ENCODE measurements at places on chromosomes 6 and 20.

DNA sequence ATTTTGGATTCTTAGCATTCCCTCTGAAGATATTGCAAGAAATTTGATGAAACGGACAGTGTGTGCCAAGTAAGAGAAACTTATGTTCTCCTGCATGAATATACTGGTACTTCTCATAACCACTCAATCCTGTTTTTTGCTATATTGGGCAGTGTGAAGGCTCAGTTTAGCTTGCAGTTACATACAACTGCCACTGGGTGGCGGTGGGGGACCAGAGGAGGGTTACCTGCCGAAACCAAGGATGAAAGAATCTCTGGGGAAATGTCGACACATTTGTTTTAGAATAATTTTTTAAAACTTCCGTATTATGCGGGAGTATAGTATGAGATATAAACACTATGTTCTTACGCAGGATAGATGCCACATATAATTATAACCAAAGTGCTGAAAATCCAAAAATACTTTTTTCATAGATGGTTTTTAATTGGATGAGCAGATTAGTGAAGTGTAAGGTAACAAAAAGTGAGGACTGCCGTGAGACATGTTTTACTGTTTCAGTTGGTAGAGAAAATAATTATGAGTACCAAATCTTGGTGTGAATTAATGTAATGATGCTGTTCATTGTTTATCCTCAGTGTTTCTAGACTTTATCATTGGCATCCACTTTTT, 9.7 kb downstream of the TRMT11 start:
- no peak for DNase-seq

GRCh38 chr20:23241416-23241815, 109.2 kb upstream of the NXT1 start:
- DNase-seq = no peak

- no peak for DNase-seq
These were observed 66.7 kb upstream of the ESR1 start for GRCh38 chr6:151740820-151741219.

DNA sequence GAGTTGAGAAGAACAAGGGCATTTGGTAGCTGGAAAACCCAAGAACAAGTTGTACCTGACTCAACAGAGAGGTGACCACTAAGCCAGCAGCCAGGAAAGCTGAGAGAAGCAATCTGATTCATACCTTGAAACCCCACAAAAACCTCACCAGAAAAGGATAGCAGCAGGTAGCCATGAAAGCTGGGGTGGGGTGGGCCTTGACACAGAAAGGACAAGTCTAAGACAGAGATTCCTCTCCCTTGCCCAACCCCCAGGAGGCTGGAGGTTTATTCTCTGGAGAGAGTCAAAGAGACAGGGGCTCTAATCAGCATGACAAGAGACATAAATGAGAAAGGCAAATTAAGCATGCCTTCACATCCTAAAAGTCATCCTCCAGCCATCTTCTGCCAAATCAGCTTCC, 151.7 kb upstream of the DST start:
- DNase-seq = no peak

- no peak for DNase-seq
These were observed 2.4 kb downstream of the COL20A1 start for GRCh38 chr20:63295422-63295821.

- no peak for DNase-seq
These were observed 57.9 kb downstream of the HIVEP1 start for GRCh38 chr6:12069891-12070529.

DNA sequence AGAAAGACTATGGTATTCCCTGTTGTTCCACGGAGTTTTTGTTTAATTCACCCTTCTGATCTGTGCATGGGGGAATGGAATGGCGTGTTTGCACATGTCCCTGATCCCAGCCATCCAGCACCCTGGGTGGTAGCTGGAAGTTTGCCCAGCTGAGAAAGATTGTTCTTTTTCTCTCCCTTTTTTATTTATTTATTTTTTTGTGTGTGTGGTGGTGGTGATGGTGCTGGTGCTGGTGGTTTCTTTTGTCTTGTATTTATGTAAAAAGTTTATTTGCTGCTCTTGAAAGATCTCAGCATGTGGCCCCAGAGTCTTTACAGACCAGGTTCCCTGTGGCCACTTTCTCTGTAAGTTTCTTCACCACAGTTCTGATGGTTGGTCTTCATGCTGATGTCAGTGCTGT, 372.6 kb downstream of the UTRN start:
- DNase-seq = no peak

DNA sequence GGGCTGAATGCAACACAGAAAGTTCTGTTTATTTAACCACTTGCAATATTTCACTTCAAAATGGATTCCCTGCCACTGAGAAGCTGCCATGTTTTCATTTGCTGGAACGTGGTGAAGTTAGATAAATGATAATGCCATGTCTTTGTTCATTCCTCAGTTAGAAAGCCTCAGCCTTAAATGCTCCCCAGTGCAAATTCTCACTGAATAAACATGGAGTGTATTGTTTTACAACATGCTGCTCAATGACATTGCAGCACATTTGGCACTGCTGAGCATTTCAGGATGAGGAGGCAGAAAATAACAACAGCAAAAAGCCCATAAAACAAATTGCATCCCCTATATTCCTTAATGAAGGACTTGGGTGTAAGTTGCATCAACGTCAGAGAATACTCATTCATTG, 913.8 kb upstream of the FLRT3 start:
- DNase-seq = no peak

GRCh38 chr6:33640361-33640760, 19.2 kb downstream of the ITPR3 start:
- DNase-seq = no peak

- no peak for DNase-seq
These were observed 149.1 kb downstream of the SYCP2 start for GRCh38 chr20:59784365-59784764.

DNA sequence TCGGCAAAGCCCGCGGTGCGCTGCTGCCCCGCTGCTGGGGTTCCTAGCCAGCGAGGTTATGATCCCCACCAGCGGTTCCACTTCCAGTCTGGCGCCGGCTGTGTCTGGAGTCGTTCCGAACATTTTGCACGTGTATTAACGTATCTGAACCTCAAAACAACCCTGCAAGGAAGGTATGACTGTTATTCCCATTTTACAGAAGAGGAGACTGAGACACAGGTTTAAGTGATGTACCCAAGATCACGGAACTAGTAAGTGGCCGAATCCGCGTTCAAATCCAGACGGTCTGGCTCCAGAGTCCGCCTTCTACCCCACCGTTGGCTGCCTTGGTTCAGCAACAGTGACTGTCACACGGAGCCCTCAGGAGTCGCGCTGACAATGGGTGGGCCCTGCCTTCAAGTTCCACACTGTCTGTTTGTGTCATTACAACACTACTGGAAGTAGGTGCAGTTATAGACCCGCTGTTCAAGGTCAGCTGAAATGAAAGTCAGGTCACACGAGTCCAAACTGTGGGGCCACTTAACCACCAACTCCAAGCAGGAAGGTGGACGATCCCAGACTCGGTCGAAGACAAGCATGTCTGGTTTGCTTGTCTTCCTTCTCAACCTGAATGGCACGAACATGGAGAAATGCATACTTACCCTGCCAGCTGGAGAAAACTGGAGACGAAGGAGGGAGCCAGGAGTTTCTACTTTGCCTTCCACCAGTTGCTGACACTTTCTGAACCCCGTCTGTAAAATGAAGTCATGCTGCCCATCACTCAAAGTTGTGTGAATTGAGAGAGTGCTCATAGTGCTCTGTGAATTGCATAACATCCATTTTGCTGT, 803 bp upstream of the SRXN1 start:
- no peak for DNase-seq

GRCh38 chr6:16723402-16723801, 37.9 kb downstream of the ATXN1 start:
- DNase-seq = no peak

DNA sequence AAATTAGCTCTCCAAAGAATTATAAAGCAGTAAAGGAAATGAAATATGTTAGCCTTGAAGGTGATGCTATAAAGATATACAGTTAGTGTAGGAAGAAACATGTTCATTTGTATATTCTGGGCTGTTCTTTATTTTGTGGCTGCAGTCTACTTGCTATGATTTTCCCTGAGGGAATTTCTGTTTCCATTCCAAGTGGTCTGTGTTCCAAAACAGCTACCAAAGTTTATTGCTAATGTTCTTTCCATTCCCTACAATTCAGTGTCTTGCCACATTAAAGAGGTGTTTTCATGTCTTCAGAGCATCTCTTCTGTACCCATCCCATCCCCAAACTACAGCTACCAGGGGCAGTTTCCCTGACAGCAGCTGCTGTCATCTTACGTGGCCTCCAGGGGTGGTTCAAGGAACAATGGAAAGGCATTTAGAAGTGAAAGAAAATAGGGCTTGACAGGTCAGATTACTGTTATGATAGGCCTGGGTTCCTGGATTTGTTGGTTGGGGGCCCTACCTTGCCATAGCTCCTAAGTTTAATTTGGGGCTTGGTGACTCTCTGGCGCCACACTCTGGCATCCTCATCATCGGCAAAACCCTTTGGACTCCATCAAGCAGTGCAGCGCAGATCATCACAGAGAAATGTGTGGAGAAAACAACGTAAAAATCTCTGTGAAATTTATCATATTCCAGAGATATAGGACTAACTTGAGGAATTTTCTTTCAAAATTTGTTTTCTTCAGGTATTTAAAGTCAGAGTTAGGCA, 33.8 kb upstream of the AIG1 start:
- DNase-seq = no peak

DNA sequence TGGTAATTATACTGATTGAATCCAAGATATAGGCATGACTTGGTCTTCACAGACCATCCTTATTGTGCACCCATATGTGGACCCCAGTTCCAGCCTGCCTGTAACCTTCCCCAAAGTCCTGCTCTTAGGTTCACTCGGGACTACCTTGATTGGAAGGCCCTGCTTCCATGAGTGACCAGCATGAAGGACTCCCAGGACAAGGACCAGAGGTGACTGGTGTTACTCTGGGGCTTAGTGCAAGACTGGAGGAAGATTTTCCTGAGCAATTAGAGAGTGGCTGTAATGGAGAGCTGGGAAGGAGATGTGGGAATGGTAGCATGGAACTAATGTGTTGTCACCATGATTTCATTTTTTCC, 15.1 kb downstream of the BRD2 start:
- no peak for DNase-seq

- DNase-seq = no peak
These were observed 188.5 kb downstream of the ZNF217 start for GRCh38 chr20:53405139-53405538.

GRCh38 chr20:6908673-6909072, 141.2 kb downstream of the BMP2 start:
- no peak for DNase-seq

GRCh38 chr6:155142168-155143028, 121.4 kb upstream of the CLDN20 start:
- DNase-seq = no peak

- no peak for DNase-seq
These were observed 101.1 kb upstream of the CLDN20 start for GRCh38 chr6:155162682-155163081.

DNA sequence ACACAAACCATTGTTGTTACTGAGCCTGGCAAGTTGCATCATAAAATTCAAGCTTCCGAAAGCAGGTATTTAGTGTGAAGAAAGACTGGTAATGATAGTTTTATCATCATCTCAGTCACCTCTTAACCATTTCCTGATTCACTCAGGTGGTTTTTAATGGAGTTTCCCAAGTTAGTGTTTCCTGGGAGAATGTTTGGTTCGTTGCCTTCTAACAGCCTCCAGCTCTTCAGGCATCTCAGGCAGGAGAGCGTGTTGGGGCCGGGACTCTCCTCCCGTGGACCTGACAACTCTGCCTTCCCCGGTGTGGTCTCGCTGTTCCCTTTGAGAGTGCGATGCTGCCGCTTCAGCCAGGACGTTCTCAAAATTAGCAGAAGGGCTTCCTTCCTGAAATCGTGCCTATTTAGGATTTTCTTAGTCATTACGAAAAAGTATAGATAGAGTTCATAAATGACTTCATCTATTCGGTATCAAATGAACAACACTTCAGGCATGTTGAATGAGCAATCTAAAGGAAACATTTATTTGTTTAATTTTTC, 105.0 kb upstream of the QKI start:
- DNase-seq = no peak

GRCh38 chr6:122118945-122119506, 280.4 kb upstream of the HSF2 start:
- no peak for DNase-seq

DNA sequence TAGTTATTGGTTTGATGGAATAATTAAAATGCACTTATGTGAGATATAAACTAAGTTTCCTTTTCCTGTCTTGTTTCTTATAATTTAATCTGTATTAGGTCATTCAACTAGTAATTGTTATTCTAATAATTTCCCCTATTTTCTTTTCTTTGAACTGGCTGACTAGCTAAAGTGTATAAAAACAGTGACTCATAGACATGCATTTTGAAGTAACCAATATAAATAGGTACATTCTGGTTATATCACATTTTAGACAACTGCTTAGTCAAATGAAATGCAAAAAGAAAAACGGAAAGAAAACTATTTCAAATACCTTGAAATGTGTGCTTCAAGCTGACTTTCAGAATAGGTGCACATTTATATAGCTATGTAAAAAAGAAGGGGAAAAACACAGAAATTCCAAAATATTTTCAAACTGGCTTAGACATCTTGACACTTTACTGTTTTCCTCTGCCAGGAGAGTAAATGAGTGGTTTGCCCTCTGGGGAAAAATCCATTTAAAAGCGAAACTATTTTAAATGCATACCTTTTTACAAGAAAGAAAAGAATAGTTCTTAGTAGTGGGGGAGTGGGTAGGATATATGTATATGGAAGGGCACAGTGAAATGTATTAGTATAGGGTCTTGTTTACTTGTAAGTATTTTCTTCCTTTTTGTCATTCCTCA, 28.3 kb downstream of the KCNQ5 start:
- DNase-seq = no peak

- no peak for DNase-seq
These were observed 6.0 kb downstream of the RNF24 start for GRCh38 chr20:4009309-4009708.

- DNase-seq = no peak
These were observed 37.2 kb downstream of the HM13 start for GRCh38 chr20:31551163-31552081.

- DNase-seq = no peak
These were observed 48.8 kb downstream of the EPB41L2 start for GRCh38 chr6:131014080-131014776.

DNA sequence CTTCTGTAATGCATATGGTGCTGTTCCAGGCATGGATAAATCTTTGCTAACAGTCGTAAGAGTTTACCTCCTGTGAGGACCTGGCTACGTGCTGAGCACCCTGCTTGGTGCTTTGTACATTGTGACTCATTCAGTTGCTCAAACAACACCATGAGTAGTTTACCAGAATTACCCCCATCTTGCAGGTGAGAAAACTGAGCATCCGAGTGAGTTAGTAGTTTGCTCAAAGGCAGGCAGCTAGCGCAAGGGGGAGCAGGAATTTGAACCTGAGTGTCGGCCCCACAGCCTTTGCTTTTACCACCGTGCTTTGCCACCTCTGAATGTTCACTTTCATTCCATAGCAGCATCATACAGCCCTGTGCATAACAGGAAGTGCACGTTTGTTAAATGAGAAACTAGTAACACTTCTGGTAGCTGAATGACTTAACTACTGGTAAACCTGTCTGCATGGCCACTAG, 121.9 kb downstream of the MTHFD1L start:
- DNase-seq = no peak

GRCh38 chr6:136361787-136362186, 72.1 kb upstream of the BCLAF1 start:
- DNase-seq = no peak

- DNase-seq = no peak
These were observed 57.0 kb downstream of the PRR18 start for GRCh38 chr6:166251211-166251610.

Measured in AG09309 (cell line).